ENCODE measurements at places on chromosomes 6 and 20.
A peak's percentile ranks its signal among the peaks of the same experiment; 100 is the strongest.

DNA sequence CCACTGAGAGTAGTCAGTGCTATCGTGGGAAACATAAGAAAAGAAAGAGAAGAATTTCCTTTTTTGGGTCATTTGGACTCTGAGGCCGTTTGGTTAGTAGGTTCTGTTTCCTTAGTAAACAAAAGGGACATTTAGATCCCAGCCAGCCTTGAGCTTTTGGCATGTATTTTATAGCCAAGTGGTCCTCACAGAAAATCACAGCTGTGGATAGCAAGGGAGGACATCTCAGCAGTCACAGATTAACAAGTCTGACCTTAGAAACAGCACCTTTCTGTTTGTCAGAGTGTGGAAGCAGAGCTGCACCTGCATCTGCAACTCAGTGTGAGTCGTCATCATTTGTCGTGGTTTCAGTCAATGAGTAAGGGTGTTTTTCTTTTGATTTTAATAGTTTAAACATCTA lies 40.5 kb downstream of the FAM120B start:
- DNase-seq, result no peak

GRCh38 chr20:47704746-47705496 lies 80.4 kb downstream of the SULF2 start:
- peak; percentile 25 for DNase-seq

- no peak for DNase-seq
These were observed 102.3 kb downstream of the TBC1D7 start for GRCh38 chr6:13226071-13226470.

GRCh38 chr20:24970030-24970553 lies 21.0 kb downstream of the CST7 start:
- DNase-seq, result no peak

DNA sequence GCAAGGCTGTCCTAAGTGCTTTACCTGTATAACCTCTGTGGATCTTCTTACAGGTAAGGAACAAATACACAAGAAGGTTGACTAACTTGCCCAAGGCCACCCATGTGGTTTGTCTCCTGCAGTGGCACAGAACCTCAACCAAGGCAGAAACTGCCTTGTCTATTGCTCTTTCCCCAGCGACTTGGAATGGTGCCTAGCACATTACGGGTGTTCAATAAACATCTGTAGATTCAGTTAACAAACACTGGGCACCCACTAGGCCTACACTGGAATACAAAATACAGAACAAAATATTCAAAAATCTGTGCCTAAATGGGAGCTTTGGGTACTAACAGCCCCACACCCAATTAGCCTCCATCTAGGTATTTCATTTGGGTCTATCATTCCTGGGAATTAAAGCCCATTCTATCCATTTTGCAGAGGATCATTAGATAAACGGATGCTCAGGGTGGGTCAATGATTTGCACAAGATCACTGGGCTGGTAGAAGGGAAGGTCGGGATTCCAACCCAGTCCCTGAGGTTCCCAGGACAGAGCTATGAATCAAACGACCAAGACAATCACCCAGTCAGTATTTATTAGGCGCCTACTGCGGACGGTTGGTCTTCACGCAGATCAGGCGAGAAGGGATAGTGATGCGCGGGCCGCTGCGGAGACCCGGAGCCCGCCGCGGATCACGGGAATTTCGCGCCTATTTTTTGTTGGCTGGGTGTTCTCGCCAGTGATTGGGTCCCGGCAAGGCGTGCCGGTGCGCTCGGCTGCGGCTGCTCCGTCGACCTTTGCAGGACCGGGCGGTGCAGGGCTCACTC lies at the start of gene STK35:
Gene STK35, plus strand, starts transcription at position 771 of the 808 bp plus-strand sequence. CDS start 55 bp downstream, outside the sequence.
- peak; percentile 79 for DNase-seq

DNA sequence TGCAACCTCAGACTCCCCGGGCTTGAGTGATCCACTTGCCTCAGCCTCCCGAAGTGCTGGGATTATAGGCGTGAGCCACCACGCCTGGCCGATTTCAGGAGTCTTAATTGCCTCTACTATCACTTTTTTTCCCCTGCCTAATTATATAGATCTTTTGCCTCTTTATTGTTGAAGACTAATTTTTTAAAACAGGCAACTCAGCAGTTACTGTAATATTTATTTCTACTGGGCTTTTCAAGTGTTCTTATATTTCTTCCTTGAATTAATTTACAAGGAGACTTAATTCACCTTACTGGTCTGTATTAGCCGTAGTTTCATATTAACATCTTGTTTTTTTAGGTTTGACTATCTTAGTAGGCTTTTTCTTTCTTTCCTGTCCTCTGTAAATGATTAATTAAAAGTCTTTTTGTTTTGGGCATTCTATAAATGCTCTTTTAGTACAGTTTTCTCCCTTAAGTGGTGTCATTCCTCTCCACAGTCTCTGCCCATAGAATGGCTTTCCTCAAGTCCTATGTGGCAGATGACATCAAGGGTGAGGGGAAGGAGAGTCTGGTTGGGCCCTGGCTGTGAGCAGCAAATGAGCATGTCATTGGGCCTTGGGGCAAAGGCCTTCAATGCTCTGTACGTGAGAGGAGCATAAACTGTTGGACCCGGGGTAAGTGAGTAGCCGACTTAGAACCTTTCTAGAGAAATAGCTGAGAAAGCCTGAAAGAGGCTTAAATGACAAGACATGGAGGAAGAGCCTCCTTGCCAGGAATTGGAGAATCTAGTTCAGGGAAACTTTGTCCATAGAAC lies 36.0 kb downstream of the ANKS1A start:
- no peak for DNase-seq

GRCh38 chr6:11413728-11414127 lies 123.8 kb upstream of the TMEM170B start:
- no peak for DNase-seq

GRCh38 chr6:41741625-41742490 lies 5.3 kb downstream of the PGC start:
- no peak for DNase-seq

- DNase-seq, result no peak
These were observed 60.3 kb upstream of the C20orf144 start for GRCh38 chr20:33601861-33602260.

- peak; percentile 37 for DNase-seq
These were observed 10.6 kb downstream of the CTCFL start for GRCh38 chr20:57514273-57514751.

- no peak for DNase-seq
These were observed 1.8 kb downstream of the EYA4 start for GRCh38 chr6:133242637-133243585.

DNA sequence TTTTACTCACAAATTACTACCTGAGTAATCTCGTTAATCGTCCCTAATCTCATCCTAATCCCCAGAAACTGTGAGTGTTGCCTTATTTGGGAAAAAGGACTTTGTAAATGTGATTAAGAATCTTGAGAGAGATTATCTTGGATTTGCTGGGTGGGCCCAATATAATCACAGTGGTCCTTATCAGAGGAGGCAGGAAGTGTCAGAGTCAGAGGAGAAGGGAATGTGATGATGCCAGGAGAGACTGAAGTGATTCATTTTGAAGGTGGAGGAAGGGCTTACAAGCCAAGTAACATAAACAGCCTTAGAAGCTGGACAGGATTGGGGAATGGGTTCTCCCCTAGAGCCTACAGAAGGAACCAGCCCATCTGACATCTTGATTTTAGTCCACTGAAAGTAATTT lies 16.7 kb downstream of the RPP21 start:
- DNase-seq, result no peak

- no peak for DNase-seq
These were observed 23.3 kb upstream of the RTF2 start for GRCh38 chr20:56445130-56445529.

DNA sequence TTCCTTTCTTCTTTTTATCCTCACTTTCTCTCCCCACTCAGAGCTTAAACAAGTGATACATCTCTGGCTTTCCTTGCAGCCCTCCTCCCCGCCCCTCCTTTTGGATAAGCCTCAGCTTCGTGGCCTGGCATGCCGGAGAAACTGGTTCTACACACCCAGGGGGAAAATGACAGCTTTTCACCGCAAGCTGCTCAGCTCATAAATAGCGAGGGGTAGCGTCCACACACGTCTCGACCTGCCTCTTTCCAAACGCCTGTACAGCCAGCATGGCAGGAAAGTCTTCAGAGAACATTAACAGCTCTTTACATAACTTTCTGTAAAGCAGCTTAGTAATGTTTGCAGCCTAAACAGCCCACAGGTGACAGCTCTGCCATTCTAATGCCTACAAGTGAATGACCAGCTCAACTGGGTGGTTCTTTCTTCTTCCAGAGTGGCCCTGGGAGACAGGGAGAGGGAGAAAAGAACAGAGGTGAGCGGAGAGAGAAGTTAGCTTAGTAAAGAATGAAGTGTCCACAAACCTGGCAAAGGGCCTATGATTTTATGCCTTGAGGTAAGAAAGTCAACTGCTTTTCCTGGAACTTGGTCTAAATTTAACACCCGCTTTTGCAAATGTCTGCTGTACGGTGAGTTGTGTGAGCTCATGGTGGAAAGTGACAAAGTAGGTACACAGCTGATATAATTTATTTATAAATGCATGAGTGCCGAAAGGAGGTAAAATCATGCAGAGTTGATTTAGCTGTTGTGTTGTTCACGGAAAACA lies 251.5 kb downstream of the TFAP2A start:
- DNase-seq, result no peak

GRCh38 chr6:37838219-37838921 lies 18.8 kb downstream of the ZFAND3 start:
- DNase-seq, result no peak

GRCh38 chr20:63645218-63645617 lies 8.0 kb downstream of the STMN3 start:
- DNase-seq, result no peak

DNA sequence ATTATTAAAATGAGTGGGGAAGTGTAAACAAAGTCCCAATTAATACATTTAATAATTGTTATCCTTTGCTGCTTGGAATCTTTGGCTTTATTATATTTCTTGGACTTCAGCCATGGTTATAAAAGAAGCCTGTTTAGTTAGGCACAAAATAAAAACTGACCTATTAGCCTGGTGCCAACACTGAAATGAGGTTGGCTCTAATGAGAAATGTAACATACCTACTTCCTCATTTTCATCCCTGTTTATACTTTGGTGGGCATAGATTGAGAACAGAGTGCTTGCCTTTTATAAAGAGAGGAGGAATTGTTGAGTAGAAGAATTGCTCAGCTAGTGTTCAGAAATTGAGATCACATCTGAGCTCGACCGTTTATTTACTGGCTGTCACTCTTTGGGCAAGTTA lies 471.3 kb downstream of the UTRN start:
- no peak for DNase-seq

GRCh38 chr6:126027601-126028000 lies 41.3 kb downstream of the TRMT11 start:
- DNase-seq, result no peak

DNA sequence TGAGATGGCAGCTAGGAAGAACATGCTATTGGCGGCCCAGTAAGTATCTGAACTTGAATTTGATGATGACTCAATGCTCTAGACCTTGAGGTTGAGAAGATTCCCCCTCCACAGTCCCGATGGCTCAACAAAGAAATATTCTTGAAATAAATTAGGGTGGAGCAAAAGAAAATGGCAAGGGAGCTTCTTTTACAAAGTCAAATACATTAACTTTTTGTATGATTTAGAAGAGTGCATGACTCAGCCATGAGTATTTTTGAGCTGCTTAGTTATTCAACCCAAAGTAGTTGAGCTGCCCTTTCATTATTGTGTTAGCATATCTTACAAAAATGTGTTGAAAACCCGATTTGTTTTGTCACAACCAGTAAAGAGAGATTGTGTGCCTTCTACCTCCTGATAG lies 7.6 kb downstream of the TFAP2C start:
- DNase-seq, result no peak

GRCh38 chr6:30730601-30731435 lies 10.7 kb downstream of the TUBB start:
- DNase-seq, result peak; percentile 84

GRCh38 chr6:98747960-98748359 lies 86.4 kb upstream of the POU3F2 start:
- no peak for DNase-seq

GRCh38 chr20:25360631-25361286 lies 29.9 kb downstream of the ABHD12 start:
- DNase-seq, result no peak

DNA sequence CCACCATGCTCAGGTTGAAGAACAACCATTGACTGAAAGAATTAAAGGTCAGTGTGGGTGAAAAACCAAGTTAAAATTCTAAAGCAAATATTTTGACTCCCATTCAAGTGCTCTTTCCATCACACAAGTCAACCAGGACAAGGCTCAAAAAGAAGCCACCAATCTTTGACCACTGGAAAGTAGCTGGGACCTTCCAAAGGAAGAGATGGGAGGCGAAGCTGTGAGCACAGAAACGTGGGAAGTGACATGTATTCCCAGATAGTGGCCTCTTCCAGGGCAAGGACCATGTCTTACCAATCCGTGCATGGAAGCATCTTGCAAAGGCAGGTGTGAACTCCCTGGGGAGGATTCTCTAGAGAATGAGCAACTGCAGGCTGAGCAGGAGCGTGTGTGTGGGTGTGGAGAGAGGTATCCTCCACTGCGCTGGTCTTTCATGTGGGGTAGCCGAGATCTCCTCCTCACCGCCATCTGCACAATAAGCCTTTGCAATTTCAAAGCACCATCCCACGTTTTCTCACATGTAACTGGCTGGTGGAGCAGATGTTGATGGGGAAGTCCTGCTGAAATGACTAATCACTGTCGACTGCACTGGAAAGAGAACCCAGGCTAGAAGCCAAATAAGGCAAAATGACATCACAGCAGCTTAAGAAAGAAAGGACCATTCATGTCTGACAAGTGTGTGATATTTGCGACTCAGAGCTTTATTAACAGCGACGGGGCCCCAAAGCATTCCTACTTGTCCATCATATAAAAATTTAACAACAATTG lies 189.4 kb upstream of the RREB1 start:
- no peak for DNase-seq

DNA sequence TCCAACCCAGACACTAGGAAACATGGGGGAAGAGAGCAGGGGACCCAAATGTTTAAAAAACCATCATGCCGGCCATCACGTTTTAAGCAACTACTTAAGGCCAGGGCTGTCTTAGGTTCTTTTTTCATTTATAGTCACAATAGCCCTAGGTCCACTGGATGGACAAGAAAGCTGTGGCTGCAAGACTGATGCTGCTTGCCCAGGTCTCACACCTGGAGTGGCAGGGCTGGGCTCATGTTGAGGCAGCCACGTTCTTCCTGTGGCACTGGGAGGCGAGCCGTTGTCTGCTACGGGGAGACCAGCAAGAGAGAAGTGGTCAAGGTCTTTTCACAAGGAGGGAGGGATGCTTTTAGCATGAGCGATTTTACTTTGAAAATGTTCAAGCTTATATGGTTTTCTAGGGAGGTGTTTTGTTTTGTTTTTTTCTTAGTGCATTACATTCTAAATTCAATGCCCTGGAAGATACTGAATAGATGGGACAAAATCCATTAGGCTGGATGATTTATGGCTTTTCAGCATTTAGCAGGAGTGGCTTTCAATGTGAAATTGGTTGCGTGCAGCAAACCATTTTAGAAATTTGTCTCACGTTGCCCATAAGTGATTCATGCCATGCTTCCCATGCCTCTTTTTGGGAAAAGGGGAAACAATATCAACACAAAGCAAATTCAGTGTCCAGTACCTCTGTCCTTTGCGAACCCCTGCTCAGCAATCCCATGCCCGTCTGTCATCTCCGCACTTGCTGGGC lies 106.6 kb upstream of the SNX9 start:
- DNase-seq, result no peak

- DNase-seq, result no peak
These were observed 38.2 kb downstream of the PTPN1 start for GRCh38 chr20:50548396-50548795.

DNA sequence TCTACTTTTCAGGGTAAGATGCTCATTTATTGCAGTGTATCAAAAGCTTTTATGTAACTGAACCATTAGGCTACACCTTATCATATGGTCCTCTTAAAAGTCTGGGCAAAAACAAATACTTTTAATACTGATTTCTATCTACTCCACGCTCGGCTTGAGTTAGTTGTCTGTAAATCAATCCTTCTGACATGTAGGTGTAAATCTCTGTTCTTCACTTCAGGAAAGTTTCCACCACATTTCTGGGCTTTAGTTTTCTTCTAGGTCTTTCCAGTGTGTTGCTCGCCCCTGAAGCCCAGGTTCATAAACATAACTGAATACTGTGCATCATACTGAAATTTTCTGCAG lies 89.2 kb upstream of the RNF217 start:
- DNase-seq, result no peak
